ENCODE measurements at places on chromosomes 12 and 14.

DNA sequence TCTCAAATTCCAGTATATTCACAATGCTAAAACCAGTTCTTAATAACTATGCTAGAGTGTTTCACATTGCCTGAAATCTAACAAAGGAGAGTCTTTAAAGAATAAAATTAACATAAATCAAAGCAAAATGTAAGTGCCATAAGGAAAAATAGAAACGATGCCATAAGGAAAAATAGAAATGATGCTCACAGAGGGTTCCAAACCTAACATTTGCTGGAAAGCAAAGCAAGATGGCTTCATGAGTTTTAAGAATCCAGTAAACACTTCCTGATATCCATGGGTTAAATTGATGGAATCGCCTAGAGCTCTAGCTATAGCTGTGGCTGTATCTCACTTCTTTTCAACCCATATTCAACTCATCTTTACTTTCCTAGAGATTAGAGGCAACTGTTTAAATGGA, 63.9 kb downstream of the GPR68 start:
- no peak for DNase-seq

DNA sequence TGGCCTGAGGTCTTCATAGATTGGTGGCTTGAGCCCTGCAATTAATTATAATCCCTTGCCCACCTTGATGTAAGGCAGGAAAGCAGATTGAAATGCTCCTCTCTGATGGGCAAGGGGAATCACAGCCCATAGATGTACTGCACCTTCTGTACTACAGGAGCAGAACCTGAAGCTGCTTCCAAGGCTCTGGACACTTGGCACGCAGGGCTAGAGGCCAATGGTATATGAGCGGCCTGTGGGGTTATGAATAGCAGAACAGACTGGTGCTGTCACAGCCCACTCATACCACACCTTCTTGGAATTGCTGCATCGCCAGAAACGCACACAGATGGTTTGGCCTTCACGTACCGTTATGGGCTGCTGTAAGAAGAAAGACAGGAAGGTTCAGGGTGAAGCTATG, 1.7 kb upstream of the RBM23 start:
- DNase-seq: no peak

GRCh38 chr14:95385701-95386100, 66.0 kb upstream of the CLMN start:
- DNase-seq: no peak

GRCh38 chr14:105860615-105861580, 334.5 kb downstream of the TMEM121 start:
- DNase-seq: no peak

DNA sequence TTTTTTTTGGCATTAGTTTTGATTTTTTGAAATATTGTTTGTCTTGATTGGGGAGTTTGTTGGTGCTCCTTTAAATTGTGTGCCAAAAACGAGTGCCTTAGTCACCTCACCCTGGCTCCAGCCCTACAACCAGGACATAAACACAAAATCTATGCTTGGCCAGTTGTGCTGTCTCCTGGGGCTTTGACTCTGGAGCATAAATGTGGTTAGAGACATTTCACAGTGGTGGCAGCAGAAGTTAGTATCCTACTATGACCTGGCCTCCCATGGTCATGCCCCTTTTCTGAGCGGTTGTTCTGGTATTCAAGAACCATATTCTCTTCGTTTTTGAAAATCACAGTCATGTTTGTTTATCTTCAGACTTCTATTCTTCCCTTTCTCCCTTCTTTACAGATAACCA, 70.7 kb upstream of the PSMA6 start:
- DNase-seq: no peak

DNA sequence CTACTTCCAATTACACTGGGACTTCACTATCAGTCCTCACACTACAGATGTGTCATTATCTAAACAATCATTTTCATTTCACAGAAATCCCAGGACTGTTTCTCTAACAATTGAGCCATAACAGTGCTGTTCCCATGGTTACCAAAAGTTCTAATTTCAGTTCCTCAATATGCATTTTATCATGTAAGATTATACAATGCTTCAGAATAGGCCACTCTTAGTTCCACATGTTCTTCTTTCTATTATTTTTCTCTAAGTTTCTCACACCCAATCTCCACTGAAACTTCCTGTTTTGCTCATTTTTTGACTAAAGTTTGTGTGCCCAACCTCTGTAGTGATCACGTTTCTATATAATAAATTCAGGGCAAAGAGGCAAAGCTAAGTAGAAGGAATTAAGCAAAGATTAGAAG, 185.8 kb downstream of the DUSP6 start:
- DNase-seq: no peak

DNA sequence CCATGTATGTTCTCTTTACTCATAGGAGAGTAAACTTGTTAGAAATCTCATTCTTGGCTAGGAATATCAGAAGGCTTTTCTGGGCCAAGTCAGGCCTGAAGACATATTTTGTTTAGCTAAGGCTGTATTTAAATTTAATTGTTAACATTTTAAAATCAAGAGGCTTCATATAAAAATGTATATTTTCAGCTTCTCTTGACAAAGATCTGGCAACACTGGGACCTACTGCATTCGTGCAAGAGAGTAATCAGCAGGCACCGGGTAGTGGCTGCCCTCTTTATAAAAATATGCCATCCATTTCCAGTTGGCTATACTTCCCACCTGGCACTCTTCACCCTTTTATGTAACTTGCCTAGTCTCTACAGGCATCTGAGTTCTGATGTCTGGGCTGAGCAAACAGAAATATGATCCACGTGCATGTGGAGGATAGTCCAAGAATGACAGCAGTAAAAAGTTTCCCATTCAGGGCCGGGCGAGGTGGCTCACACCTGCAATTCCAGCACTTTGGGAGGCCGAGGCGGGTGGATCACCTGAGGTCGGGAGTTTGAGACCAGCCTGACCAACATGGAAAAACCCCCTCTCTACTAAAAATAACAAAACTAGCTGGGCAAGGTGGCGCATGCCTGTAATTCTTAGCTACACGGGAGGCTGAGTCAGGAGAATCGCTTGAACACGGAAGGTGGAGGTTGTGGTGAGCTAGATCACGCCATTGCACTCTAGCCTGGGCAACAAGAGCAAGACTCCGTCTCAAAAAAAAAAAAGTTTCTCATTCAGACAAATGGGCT, 2.0 kb upstream of the SOS2 start:
- no peak for DNase-seq

GRCh38 chr12:76871742-76872141, 7.1 kb downstream of the CSRP2 start:
- no peak for DNase-seq

GRCh38 chr14:99579903-99580571, 24.0 kb downstream of the CCDC85C start:
- no peak for DNase-seq

DNA sequence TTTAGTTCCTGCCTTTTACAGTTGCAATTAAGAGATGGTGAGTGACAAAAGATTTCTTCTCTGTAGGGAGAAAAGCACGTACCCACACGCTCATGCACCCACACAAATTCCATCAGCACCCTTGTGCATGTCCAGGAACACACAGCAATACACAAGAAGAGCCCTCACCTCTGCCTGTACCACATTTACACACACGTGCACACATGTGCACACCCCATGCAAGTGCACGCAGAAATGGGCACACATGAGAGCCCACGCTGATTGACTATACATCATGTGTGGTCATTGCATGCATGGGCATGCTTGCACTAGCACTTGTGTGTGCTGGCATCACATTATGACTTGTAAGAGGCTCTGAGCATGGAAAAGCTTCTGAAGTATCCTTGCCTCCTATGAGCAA, 70.5 kb downstream of the SERPINA3 start:
- no peak for DNase-seq

- DNase-seq: no peak
These were observed 145.6 kb upstream of the TMTC1 start for GRCh38 chr12:29929295-29929694.

DNA sequence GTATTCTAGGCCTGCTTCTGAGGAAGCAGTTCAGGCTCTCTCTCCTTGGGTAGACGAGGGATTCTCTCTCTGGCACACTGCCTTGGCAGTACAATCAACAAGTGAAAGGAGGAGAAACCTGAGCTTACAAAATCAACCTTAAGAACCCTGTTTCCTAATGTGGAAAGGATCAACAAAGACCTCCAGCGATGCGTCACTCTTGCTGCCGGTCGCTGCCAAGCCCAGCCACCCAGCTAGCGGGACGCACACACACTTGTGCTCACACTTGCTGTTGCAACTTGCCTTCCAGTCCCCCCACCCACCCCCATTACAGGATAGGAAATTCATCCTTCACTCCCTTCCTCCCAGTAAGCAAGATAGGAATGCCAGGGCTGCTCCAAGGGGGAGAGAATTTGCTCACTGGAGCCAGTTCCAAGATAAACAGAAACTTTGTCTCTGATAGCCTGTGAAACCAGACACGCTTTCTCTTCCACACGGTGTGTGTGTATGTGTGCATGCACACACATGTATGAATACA, 144.3 kb downstream of the BCL11B start:
- DNase-seq: no peak

GRCh38 chr14:69324341-69324931, 64.5 kb downstream of the GALNT16 start:
- DNase-seq: no peak

DNA sequence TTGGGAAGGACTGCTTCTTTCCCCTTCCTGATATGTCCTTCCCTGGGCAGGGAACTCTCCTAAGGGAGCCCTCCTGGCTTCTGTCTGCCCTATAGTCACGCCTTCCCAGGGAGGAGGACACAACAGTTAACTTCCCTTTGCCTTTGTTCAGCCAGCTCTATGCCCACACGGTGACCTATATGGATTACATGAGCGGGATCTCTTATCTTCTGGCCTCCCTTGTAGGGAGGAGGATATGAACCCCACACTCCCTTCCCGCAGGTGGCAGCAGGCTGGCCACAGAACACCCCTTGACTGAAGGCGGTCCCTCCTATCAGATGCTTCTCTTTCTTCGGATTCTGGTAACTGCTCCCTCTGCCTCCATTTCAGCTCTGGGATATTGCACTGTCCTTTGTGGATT, 135.6 kb upstream of the MAX start:
- no peak for DNase-seq
